Nephron progenitor cell (in vitro differentiated cells): ENCODE measurements at places on chromosomes 6 and 20.

- DNase-seq, result no peak
Observed at GRCh38 chr6:111228094-111228493, 140.8 kb downstream of the SLC16A10 start.

DNA sequence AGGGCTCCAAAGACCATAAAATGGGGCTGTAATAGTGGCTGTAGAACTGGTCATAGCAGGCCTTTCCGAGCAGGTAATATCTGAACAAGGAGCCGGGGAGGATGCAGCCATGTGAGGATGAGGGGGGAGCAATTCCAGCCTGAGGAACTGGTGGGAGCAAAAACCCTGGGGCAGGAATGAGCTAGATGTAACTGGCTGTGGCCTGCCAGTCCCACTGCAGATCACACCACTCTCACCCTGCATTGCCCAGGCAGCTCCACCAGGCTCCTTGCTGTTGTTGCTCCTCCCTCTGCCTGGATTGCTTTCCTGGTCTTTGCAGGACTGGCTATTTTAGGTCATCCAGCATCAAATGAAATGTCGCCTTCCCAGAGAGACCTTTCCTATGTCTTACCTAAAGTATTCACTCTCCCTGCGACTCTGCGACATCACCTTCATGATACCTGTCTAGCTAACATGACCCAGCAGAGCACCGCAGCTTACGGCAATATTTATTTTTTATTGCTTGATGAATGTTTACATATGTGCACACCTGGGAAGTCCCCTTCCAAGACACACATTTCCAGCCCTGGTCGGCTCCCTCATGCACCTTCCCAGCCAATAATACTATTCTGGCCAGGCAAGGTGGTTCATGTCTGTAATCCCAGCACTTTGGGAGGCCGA is 2.4 kb upstream of the ZFP64 start:
- no peak for DNase-seq

DNA sequence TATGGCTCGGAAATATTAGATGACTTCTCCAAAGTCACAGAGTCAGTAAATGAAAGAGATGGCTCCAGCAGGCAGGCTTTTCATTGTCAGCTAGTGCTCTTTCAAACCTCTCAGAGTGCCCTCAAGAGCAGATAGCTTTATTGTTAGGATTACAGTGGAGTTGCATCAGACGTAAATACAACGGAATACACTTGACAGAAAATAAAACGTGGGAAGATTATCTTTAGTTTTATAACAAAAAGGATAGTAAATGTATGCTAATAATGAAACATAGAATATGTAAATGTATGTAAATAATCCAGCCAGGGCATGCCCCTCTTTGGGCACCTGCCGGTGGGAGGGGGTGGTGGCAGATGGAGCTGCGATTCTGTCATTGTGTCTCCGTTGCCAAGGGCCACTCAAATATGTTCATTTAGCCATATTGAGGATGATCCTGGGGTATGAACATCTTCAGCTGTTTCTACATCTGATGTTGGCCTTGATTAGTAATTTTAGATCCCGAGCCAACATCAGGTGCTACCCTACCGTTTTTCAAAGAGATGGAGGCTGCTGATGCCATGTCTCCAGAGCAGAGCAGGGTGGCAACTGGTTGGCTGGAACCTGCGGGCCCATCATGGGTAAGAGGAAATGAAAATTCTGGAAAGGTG is 358.3 kb upstream of the SULF2 start:
- no peak for DNase-seq

DNA sequence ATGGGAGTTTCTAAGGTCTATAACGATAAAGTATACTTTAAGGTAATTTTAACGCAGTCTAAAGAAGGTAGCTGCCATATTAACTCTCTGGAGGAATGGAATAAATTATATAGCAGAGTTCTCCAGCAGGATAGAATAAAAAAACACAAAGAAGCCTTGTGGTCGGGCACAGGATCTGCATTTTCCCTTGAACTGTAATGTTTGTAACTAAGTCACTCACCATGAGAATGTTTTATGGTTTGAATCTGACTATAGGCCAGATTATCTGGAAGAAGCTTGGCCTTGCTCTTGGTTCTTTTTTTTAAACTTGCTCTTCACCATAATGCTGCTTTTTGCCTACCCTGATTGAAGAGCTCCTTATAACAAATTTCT is 238.8 kb upstream of the NOX3 start:
- no peak for DNase-seq

DNA sequence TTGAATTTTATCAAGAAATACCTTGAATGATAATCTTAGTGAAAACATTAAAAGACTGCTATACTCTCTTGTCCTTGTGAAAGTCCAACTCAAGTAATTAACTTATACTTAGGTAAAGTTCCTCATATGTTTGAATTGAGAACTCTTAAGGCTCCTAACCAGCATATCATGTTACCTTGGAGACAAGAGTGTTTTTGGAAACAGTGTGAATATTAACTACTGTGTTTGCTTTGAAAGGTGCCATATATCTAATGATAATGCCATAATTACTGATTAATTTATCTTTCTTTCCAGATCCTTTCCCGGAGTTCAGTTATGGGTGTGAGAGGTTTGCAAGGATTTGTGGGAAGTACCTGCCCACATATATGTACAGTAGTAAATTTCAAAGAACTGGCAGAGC is 10.5 kb downstream of the FAM120B start:
- DNase-seq, result no peak

DNA sequence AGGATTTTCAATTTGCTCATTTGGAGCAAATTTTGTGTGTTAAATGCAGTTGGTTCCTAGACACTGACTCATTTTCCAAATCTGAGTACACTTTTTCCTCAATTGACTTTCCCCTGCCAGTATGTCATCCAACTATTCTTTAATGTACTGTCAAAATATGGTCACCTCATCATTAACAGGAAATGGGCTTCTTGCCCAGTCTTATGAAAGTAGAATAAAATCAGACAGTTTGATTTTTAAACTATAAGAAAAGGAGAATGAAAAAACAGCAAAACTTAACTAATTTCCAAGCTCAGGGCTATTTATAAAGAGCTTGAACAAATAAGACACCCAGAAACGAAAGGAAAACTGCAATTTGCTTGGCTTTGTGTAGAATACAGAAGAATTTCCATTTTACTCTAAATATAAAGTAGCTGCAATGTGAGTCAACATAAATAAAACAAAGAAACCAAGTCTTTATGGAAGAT is 43.7 kb upstream of the RAB23 start:
- no peak for DNase-seq

DNA sequence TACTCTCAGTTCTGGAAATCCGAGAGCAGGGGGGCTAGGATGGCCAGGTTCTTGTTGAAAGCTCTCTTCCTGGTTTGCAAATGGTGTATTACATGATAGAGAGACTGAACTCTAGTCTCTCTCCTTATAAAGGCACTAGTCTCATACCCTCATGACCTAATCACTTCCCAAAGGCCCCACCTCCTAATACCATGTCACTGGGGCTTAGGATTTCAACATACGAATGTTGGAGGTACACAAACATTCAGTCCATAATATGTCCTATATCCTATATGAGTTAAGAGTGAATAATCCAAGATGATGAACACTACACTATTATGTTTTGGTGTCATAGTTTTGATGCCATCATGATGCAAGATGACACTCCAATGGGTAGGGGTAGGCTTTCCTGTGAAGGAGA is 20.0 kb upstream of the TXLNB start:
- DNase-seq, result no peak

GRCh38 chr6:41730531-41731436 is 4.6 kb downstream of the TFEB start:
- no peak for DNase-seq

- no peak for DNase-seq
Observed at GRCh38 chr6:25253351-25253750, 25.8 kb upstream of the CARMIL1 start.

DNA sequence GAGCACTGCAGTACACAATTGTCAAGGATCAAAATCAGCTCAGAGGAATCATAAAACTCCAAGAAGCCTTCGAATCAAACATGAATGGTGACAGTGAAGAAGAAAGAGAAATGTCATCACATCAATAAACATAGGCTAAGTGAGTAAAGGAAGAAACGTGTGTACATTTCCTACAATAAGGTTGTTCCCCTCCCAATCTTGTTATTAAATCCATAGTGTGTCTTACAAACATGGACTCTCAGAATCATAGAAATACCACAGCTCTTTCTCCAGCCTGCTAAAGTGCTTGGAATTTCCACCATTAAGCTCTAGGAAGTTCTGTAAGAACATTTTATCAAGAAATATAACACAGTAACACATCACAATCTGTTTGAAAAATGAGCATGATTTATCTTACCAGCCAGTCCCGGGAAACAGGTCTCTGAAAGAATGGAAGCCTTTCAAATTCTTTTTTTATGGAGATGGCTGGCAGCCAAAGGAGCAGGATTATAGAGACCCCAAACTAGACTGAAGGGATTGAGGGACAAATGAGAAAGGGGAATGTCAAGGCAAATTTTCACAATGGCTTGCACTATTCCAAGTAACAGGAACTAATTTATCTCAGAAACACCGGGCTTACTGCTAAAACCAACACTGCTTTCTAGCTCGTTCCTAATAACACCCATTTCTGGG is 4.5 kb upstream of the TNFAIP3 start:
- DNase-seq, result no peak

- DNase-seq, result no peak
Observed at GRCh38 chr6:135830452-135830881, 21.0 kb upstream of the PDE7B start.

DNA sequence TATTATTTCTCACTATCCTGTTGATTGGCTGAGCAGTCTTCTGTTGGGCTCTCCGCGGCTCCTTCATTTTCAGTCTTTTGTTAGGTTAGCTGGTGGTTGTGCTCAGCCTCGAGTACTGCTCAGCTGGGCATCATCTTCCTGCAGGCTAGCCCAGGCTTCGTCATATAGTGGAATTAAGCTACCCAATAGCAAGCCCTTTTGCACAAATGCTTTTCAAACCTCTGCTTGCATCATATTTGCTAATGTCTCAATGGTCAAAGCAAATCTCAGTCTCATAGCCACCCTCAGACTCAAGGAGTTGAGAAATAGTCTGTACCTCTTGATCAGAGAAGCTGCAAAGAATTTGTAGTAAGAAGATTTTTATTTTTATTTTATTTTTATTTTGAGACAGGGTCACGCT is 23.7 kb downstream of the STX11 start:
- DNase-seq, result no peak

DNA sequence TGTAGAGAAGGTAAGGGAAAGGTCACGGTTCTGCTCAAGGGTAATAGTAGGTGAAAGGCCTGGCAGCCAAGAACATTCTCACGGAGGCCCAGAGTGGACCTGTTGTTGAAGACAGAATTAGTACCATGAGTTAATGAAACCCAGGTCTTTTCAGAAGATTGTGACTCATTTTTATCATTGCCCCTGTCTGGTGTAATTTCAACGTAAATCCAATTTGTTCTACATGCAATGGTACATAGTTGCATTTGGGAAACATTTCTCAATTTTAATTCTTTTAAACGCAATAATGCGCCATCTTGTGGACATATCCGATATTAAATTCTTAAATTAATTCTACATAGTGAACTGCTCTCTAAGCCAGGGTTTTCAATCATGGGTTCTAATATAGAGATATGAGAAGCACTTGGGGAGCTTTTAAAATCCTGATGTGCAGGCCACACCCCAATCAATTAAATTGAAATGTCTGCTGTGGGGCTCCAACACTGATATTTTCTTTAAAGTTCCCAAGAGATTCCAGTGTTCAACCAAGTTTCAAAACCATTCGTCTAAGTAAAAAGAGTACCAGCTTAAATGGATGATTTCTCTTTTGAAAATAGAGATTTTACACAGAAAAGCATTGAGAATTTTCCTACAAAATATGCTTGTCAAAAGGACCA is 257.4 kb downstream of the PLCB1 start:
- no peak for DNase-seq

DNA sequence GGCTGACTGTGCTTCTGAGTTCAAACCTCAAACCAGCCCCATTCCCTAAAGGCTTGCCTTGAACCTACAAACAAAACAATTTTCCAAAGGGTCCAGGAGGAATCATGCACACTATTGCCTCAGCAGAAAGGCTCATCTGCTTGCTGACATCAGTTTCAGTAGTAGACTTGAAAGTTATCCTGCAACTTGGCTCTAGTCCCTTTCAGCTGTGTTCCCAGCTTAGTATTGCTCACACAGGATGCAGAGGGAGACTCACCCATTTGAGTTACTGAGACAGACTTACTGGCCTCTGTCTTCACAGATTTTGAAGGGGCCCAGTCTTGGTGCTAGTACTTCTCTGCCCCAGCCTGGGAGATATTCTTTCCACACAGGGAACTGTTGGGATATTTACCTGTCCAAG is 38.5 kb upstream of the TFB1M start:
- DNase-seq, result no peak

DNA sequence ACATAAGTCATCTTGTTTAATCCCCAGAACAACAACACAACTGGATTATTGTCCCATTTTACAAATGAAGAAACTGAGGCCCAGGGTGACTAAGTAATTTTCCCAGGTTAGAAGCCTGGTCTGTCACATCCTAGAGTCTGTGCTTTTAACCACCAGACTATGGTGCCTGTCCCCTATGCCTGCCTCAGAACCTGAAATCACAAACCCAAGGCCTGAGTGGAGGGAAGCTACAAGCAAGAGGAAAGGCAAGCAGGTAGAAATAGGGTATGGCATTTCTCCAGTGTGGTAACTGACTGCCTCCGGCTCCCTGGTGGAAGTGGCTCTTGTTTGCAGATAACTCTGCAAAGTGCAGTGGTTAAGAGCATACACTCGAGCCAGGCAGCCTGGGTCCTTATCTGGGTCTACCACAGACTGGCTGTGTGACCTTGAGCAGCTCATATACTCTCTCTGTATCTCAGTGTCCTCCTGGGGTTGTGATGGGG is 2.5 kb downstream of the TMEM63B start:
- DNase-seq, result no peak

- no peak for DNase-seq
Observed at GRCh38 chr20:37837924-37838323, 65.0 kb upstream of the VSTM2L start.

DNA sequence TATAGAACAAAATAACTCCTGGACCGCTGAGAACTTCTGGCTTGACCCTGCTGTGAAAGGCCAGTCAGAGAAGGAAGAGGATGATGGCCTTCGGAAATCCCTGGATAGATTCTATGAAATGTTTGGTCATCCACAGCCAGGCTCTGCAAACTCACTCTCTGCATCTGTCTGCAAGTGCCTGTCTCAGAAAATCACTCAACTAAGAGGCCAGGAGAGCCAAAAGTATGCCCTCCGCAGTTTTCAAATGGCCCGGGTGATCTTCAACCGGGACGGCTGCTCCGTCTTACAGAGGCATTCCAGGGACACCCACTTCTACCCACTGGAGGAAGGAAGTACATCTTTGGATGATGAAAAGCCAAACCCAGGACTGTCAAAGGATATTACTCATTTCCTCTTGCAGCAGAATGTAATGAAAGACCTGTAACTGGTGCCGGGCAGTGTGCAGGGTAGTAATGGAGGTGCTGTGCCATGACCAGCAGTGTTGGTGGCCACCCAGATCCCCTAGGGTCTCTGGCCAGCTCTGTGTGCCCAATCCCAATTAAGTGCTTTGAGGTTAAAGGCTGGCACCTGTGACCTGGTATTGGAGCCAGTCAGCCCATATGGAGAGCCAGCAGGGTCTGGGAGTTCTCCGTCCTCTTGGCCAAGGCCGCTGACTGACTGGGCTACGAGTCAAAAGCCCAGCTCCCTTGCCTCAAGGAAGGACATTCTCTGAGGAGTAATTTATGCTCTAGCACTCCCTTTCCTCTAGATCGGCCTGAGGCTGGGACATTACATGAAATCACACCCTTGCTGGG is 87.1 kb downstream of the TRMT6 start:
- no peak for DNase-seq

GRCh38 chr6:150146436-150146835 is 3.6 kb downstream of the PPP1R14C start:
- no peak for DNase-seq

- DNase-seq, result no peak
Observed at GRCh38 chr6:117384659-117385058, 41.1 kb downstream of the ROS1 start.
